ENCODE measurements at places on chromosomes 12 and 14.

GRCh38 chr12:50799908-50800307, 36.0 kb downstream of the ATF1 start:
- no peak for DNase-seq

- no peak for DNase-seq
Measured at GRCh38 chr14:61051051-61051450, 70.0 kb downstream of the SLC38A6 start.

DNA sequence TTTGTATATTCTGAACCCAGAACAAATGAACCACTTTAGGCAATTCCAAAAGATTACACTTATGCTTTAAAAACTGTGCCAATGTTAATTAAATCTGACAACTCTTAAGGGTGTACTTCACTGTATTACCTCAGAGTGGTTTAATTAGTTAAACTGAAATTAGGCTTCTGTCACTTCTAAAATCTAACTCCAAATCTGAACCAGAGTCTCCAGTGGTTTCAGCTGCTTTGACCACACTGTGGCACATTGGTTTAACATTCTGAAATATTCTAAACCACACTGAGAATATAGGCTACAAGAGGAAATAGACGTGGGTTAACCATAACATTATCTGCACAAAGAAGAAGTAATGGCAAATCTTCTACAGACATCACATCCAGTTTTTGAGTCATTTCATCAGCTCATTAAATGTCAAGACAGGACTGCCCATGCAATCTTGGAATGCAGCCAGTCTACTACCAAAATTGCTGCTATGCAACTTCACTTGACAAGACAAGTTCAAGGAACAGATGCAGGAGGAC, 94.8 kb downstream of the LRP6 start:
- DNase-seq: no peak

- DNase-seq: no peak
Measured at GRCh38 chr12:10119066-10119465, 10.9 kb downstream of the CLEC7A start.

- no peak for DNase-seq
Measured at GRCh38 chr14:53016491-53016890, 65.6 kb upstream of the FERMT2 start.

GRCh38 chr12:90253136-90253535, 544.5 kb upstream of the ATP2B1 start:
- DNase-seq: no peak

DNA sequence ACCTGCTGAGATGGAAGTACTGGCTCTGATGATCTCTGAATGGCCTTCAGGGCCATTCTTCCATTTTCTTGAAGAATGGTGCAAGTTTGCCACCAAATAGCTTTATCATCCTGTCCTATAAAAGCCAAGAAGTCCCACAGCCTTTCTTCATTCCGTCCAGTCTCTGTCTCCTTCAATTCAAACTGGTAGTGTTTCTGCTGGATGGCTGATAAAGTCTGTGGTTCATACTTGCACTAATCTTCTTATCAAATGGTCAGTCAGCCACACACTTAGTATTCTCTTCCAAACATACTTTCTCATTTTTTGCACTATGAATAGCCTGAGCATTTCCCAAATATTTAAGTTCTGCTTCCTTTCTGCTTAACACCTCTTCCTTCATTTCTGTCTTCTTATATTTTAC, 39.4 kb upstream of the BEGAIN start:
- no peak for DNase-seq

- no peak for DNase-seq
Measured at GRCh38 chr12:104357421-104357952, 53.9 kb downstream of the EID3 start.

- peak; percentile 13 for DNase-seq
Measured at GRCh38 chr12:95548056-95548538, 3.2 kb downstream of the USP44 start.

DNA sequence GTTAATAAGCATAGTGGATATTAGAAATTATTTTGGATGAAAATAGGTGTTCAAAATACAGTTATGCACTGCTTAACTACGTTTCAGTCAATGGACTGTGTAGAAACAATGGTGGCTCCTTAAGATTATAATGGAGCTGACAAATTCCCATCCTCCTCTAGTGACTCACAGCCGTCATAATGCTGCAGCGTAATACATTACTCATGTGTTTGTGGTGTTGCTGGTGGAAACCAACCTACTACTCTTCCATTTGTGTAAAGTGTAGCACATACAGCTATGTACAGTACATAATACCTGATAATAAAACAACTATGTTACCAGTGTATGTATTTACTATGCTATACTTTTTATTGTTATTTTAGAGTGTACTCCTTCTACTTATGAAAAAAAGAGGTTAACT, 111.2 kb upstream of the TMCC3 start:
- DNase-seq: no peak

DNA sequence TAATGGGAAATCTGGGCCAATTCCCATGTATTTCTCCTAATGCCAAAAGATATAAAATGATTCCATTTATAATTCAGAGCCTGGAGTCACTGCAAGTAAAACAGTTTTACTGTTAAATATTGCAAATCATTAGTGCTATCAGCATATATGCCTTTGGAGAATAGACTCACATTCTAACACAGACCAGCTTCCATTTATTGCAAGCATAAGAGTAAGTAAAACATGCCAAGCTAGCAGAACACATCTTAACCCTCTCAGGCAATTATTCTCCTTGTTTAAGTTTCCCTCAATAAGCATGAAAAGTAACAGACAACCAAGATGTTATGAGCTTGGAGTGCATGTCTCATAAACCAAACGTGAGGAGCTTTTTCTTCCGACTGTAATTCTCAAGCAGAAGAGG, 173.9 kb upstream of the GRIP1 start:
- no peak for DNase-seq

- DNase-seq: no peak
Measured at GRCh38 chr14:35818346-35819115, 7.6 kb upstream of the BRMS1L start.

GRCh38 chr12:88496891-88497371, 83.3 kb downstream of the KITLG start:
- DNase-seq: no peak

DNA sequence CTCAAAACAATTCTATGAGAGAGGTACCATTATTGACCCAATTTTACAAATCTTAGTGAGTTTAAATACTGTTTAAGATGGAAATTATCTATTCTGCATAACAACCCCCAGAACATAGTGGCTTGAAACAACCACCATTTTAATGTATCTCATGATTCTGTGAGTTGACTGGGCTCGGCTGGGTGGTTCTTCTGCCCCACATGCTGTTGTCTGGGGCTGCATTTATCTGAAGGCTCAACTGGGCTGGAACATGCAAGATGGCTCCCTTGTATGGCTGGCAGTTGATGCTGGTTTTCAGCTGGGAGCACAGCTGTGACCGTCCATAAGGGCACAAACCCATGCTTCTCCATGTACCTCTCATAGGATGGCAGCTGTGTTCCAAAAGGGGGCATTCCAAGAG, 82.2 kb downstream of the DRAM1 start:
- no peak for DNase-seq

DNA sequence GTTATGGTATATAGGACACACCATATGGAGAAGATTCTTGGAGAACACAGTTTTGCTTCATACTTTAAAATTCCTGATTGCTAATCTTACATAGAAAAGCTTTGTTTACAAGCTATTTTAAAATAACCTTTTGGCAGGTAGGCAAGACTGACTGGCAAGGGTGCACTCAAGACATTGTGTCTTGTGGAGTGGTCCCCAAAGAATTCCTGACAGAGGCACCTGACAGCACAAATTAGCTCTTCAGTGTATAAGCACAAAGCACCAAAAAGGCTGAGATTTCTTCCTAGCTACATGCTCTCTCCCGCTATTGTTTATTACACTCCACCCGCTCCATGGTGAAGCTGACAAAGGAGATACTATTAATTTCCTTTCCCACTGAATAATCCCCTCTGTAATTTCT, 139.4 kb downstream of the MON2 start:
- no peak for DNase-seq

DNA sequence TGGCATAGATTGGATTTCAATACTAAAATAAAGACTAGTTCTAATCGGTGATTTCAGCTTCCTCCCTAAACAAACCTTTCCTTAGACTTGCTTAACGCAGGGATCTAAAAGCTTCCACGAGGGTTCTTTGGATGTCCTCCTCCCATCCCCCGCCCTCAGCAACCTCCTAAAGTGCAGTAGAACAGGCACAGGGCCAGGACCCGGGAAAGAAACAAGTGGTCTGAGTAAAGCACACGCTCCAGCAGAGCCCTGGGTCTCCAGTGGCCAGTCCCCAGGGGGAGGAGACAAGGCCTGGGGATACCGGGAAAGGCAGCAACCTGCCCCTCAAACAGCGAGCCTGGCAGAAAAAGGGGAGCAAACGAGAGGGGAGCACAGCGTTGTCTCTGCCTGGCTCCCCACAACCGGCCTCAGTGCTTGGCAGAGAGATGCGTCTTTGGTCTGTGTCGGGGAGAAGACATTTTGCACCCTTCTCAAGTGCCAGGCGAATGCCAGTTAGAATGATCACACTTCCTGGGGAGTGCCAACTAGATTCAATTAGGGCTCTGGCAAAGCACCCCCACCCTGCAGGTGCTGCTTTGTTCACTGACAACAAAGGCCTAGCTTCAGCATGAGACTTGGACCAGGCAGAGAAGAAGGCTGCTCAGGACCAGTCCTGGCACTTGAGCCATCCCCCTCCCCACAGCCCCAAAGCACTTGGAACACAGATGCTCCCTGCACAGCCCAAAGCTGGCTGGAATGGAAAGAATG, 17.1 kb upstream of the SLC6A12 start:
- no peak for DNase-seq

GRCh38 chr12:91139286-91139685, 28.0 kb upstream of the LUM start:
- no peak for DNase-seq

DNA sequence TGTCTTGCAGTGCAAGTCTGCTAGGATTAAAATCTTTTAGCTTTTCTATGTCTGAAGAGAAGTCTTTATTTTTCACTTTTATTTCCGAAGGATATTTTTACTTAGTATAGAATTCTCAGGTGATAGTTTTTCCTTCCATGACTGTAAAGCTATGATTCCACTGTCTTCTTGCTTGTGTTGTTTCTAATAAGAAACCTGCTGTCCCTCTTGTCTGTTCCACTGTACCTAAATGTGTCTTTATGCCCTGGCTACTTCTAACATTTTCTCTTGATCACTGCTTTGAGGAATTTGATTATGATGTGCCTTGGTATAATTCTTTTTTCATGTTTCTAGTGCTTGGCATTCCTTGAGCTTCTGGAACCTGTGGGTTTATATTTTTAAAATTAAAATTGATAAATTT, 228.7 kb downstream of the CACNA1C start:
- no peak for DNase-seq

- no peak for DNase-seq
Measured at GRCh38 chr14:63747846-63748245, 20.0 kb upstream of the SGPP1 start.

GRCh38 chr14:80202888-80203562, 8.3 kb downstream of the DIO2 start:
- no peak for DNase-seq

DNA sequence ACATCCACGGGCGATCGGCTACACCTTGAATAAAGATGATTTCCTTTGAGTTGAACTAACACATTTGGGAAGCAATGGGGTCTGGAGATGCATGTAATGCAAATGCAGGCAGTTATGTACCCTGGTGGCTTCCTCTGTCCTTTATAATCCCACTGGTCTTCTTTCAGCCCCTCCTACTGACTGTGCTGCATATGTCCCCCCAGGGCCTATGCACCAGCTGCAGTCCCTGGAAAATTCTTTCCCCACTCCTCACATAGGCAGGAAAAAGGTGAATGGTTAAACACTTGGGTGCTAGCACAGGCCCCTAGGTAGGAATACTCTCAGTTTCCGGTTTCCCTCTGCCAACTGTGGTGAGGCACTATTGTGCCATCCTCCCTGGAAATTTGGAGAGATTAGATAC, 294.8 kb upstream of the SOX5 start:
- DNase-seq: no peak

- DNase-seq: no peak
Measured at GRCh38 chr14:65906344-65906743, 493.8 kb downstream of the FUT8 start.

- no peak for DNase-seq
Measured at GRCh38 chr14:34678306-34678705, 36.1 kb downstream of the CFL2 start.

DNA sequence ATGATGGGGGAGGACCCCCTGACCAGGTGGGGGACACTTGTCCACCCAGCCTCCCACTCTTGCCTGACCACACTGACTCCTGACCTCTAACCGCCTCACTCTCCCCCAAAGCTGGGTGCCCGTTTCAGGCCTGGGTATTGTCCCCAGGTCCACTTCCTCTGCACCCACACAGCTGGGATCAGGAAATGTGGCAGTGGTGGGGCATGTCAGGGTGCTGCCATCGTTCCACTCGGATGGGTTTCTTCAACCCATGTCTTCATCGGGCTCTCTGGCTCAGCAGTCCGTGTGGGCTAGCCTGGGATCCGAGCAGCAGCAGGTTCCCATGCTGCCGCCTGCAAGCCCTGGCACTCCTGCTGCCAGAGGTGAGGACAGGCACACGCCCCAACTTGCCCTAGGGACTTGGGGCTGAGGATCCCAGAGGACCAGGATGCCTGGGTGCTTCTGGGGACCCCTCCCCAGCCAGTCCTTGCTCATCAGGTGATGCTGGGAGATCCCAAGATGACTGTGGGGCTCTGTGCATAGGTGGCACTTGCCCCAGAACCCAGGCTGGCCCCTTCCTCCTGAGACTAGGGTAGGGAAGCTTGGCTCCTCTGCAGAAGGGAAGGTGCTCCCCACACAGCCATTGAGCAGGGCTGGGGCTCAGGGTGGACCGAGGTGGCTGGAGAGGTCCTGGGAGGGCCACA, 2.9 kb upstream of the CLBA1 start:
- DNase-seq: no peak

- no peak for DNase-seq
Measured at GRCh38 chr14:103206023-103206481, 82.8 kb downstream of the TNFAIP2 start.

DNA sequence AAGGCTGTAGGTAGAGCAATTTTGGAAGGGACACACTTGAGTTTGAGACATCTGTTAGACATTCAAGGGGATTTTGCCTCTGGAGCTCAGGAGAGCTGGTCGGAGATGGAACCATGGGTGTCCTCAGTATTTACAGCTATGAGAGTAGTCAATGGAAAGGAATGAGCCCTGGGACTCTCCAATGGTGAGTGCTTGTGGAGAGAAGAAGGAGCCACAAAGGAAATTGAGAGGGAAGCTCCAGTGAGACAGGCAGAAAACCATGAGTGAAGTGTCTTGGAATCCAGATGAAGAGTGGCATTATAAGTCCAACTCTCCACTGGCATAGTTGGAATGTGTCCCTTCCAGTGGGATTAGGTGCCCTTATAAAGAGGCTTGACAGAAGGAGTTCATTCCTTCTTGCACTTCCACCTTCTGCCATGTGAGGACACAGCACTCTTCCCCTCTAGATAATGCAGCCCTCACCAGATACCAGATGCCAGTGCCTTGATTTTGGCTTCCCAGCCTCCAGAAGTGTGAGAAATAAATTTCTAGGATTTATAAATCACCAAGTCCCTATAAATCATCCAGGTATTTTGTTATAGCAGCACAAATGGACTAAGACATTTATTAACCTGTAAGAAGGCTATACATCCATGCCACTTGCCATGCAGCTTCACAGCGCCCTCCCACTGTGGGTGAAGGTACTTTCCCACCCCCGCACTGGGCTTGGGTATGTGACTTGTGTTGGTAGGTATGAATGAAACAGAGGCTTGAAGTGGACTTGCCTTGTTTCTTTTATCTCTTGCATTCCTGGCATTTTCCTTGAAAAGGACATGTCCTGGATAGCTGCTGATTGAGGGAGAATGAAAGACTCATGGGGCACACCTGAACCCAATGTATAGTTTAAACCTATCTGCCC, 27.3 kb downstream of the LLPH start:
- no peak for DNase-seq

- no peak for DNase-seq
Measured at GRCh38 chr12:26576266-26576665, 256.7 kb downstream of the ITPR2 start.

All from stimulated activated CD4-positive, alpha-beta T cell treated with anti-CD3 and anti-CD28 coated beads, Interleukin-12 subunit alpha, Interleukin-12 subunit beta, amount 100 ng/mL, for 24 hours (primary cell).